CD4-positive, alpha-beta T cell treated with Interleukin-10 for 1 hour (primary cell): ENCODE measurements at places on chromosomes 7 and 10.
A peak's percentile ranks its signal among the peaks of the same experiment; 100 is the strongest.

- no peak for DNase-seq
Measured at GRCh38 chr10:110686949-110687348, 42.8 kb downstream of the RBM20 start.

- DNase-seq: no peak
Measured at GRCh38 chr10:88288320-88289059, 294.6 kb downstream of the RNLS start.

GRCh38 chr10:35462491-35462934 is 126.2 kb downstream of the CCNY start:
- DNase-seq: no peak

GRCh38 chr10:27619329-27619728 is 115.2 kb downstream of the RAB18 start:
- no peak for DNase-seq

DNA sequence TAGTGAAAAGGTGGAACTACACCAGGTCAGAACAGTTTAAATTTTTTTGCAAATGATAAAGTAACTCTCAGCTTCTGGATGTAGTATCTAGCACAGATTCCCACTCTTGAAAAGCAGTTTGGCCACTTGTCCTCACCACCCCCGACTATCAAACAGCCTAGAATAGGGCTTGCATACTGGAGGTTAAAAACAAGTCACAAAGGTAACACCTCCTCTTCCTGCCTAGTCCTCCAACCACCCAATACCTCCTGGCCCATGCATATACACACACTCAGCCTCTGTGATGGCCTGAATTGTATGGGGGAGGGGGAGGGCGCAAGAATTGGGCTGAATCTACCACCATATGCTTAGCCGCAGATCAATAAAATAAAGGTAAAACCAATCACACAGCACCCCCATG is 5.7 kb downstream of the SKAP2 start:
- no peak for DNase-seq

DNA sequence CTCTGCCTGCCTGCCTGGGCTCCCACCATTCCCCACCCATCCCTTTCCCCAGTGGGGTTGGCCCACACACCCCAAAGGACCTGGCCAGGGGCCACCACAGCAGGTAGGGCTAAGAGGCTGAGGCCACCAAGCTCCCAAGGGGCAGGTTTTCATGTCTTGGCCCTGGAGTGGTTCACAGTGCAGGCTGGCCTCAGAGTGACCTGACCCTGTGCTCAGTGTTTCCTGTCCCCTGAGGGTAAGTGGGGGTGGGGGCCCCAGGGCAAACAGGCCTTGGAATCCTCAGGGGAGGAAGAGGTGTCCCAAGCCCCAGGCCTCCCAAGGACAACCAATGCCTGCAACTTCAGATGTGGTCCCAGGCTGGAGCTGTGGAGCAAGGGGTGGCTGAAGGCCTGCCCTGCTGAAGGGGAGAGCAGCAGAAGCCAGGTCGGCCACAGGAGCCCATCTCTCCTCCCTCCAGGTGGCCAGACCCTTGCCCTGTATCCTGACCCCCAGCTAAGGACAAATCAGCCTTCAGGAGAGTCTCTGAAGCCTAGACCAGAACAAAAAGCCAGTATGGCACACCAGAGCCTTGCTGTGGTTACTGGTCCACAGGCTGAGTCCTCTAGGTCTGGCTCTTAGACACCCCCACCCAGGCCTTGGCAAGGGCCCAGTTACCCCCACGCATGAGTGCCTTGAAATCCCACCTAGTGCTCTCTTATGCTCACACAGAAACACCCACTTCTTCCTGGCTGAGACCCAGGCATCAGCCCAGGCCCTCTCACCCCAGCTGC is 27.6 kb downstream of the POLL start:
- no peak for DNase-seq

DNA sequence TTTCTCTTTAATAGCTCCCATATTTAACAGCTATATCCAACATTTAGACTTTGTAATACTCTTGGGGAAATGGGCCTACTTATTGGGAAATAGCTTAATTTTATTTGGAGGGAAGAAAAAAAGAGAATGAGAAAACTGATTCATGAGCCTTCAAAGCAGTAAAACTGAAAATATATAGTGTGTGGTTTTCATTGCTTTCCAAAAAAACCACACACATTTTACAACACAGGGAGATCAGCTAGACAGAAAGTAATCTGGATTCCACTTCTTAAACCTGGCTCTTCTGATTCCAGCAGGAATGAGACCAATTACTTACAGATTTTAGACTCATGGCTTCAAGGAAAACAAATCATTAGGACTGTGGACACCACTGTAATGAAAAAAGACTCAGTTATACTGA is 48.7 kb downstream of the CH25H start:
- DNase-seq: no peak

- no peak for DNase-seq
Measured at GRCh38 chr10:71679425-71679824, 40.2 kb downstream of the C10orf105 start.

GRCh38 chr10:68897336-68897741 is 3.8 kb upstream of the DDX50 start:
- DNase-seq: peak; percentile 60

DNA sequence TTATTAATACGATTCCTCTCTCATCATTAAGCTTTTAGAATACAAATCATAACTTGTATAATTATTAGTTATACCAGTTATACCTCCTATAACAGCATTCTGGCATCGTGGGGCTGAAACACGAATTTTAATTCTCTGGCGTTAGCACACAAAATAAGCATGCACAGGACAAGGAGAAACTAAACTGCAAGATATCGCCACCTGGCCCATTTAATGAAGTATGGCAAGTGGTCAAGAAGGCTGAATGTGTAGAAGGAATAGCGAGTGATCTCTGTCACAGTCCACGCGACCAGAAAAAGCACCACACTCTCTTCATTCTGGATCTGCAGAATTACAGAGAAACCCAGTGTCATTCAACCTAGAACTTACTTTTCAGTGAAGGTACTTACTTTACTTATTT is 18.1 kb downstream of the HACD1 start:
- peak; percentile 31 for DNase-seq

GRCh38 chr10:113073549-113074189 is 123.6 kb downstream of the TCF7L2 start:
- DNase-seq: no peak

DNA sequence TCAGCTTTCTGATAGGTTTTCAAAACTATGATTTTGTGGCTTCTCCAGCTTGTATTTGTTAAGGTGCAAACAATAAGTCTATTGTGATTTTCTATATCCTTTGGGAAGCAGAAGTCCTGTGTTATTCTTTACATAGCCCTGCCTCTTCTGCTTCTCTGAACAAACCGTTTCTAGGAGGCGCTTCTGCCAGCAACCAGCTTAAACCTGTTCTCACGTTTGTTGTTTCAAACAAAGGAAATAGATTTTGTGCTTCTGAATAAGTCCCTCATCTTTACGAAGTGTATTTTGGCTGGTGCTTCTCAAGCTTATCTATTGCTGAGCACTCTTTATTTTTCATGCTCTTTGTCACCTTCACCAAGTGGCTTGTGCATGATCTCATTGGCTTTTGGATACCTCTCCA is 61.0 kb downstream of the VTI1A start:
- no peak for DNase-seq

GRCh38 chr10:47025540-47026300 is 114.5 kb downstream of the PTPN20 start:
- DNase-seq: no peak

DNA sequence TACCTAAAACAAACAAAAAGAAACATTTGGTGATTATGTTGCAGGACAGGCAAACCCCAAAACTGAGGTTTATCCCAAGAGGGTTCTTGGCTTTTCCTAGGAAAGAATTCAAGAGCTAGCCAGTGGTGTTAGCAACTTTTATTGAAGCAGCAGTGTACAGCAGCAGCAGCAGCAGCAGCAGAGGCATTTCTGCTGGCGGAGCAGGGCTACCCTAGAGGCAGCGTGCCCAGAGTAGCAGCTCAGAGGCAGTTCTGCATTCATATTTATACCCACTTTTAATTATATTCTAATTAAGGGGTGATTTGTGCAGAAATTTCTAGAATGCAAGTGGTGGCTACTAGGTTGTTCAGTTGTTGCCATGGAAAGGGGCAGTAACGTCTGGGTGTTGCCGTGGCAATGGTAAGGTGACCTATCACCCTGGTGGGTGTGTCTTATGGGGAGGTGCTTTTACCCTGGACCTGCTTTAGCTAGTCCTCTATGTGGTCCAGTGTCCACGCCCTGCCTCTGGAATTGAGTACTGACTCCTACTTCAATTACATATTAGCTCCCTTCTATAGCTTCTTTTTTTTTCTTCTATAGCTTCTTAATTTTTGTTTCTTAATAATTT is 53.9 kb downstream of the VCL start:
- DNase-seq: no peak

- no peak for DNase-seq
Measured at GRCh38 chr10:17811146-17811865, 2.2 kb downstream of the MRC1 start.

- no peak for DNase-seq
Measured at GRCh38 chr7:20834656-20835055, 48.0 kb upstream of the SP8 start.

DNA sequence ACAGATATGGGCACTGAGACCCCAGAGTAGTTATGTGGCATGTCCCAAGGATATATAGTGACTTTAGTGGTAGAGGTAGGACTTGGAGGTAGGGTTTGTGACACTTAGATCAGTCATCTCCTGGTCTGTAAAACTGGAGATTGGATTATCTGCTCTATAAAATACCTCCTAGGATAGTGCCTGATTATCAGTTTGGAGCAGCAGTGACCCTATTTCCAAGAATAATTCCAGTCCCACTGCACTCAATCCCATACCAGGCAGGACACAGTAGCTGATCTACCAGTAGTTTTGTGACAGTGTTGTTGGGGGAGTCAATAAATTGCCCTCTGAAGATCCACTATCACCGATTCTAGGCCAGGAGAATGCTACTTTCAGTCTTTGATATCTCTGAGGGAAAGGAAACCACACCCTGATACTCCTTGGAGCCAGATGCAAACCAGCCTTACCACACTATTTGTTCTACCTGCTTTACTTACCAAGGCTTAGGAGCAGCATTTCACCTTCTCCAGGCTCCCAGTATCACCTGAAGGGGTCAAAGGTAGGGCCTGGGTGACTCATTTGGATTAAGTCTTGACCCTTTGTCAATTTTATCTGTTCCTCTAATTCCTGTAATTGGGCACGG is 30.6 kb downstream of the KMT2E start:
- no peak for DNase-seq

- DNase-seq: no peak
Measured at GRCh38 chr7:25333296-25333928, 105.1 kb upstream of the NPVF start.
